ENCODE measurements at places on chromosomes 6 and 20.
A peak's percentile ranks its signal among the peaks of the same experiment; 100 is the strongest.

DNA sequence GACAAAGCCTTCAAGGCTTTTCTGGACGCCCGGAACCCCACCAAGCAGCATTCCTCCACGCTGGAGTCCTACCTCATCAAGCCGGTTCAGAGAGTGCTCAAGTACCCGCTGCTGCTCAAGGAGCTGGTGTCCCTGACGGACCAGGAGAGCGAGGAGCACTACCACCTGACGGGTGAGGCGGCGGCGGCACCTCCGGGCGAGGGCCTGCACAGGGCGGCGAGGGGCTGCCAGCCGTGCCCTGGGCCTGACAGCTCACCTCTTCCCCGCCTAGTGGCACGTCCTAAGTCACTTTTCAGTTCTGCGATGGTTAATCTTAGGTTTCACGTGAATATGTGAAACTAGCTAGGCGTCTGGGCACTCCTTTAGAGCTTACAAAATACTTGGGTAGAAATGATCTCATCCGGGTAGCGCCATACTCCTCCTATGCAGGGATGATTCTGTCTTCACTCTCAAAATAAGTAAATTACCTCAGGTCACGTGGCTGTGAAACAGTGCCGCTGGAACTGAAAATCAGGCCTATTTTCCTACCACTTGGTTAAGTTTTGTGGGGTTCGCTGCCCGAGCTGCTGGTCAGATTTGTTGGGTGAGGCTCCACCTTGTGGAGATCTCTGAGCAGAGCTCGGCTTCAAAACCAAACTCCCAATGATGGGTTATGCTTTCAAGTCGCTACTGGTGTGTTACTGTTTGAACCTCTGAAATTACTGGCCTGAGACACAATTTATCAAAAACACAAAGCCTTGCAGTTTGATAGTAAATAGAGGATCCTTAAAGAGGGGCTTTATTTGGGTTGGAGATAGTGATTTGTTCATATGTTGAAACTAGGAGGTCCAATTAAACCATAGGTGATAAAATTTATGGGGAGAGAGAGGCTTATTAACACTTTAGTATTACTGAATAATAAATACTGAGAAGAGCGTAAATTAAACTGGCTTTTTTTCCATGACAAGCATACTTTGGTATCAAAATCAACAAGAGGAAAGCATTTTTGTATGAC, 15.5 kb upstream of the CLDN20 start:
- H3K4me3 ChIP-seq: no peak overlapping the region
- H3K36me3 ChIP-seq: no peaks in the 10 kb centered on the region
- H3K27me3 ChIP-seq: no peaks in the 10 kb centered on the region
- H3K27ac ChIP-seq: no peak overlapping the region

DNA sequence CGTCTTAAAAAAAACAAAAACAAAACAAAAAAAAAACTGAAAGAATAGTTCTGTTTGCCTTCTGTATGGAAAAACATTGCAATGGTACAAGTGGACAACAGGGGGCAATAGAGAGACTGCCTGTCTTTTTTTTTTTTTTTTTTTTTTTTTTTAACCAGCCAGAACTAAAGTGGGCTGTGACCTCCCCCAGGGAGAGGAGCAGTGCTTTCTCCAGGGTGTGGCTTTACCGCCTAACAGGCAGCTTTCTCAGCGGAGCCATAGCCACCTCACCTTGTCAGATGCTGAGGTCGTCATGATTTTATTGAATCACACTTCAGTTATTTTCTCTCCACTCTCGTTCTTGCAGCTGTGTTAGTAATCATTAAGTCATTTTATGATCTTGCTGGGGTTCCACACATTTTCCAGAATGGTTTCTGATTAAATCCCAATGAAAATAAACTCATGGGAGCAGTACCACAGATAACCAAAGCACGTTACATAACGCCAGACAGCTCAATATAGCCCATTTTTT, 78.4 kb downstream of the GMPR start:
- no peaks in the 10 kb centered on the region for H3K36me3 ChIP-seq
- DNase-seq: no peak
- H3K4me3 ChIP-seq: no peak overlapping the region
- H3K27me3 ChIP-seq: no peaks in the 10 kb centered on the region
- peaks cover 7% of the 10 kb centered on the region for H3K4me1 ChIP-seq
- H3K27ac ChIP-seq: no peak overlapping the region

DNA sequence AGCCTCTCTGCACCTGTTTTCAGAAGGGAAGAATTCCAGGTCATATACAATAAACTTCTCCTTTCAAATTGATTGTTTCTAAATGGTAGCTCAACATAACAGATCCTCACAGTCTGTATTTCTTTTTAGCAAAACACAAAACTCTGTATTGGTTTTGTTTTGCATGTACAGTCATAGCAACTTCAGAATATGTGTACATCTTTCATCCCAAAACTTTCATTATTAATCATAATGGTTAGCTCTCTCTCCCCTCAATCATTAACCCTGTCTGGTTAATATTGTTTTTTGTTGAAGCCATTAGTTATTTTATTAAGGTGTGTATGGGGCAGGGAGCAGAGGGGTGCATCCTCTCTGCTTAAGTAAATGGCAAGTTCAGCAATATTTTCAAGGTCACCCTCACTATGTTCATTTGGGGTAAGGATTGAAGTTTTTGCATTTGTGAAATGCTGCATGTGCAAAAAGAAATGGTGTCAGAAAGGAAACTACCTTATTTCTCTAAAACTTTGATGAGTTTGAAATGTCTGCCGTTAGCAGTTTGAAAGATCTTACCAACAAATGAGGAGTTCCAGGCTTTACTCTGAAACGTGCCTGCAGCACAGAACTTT, 136.8 kb upstream of the BTBD3 start:
- no peak overlapping the region for H3K4me3 ChIP-seq
- H3K4me1 ChIP-seq: no peaks in the 10 kb centered on the region
- H3K36me3 ChIP-seq: no peaks in the 10 kb centered on the region
- H3K27me3 ChIP-seq: no peaks in the 10 kb centered on the region
- DNase-seq: no peak

DNA sequence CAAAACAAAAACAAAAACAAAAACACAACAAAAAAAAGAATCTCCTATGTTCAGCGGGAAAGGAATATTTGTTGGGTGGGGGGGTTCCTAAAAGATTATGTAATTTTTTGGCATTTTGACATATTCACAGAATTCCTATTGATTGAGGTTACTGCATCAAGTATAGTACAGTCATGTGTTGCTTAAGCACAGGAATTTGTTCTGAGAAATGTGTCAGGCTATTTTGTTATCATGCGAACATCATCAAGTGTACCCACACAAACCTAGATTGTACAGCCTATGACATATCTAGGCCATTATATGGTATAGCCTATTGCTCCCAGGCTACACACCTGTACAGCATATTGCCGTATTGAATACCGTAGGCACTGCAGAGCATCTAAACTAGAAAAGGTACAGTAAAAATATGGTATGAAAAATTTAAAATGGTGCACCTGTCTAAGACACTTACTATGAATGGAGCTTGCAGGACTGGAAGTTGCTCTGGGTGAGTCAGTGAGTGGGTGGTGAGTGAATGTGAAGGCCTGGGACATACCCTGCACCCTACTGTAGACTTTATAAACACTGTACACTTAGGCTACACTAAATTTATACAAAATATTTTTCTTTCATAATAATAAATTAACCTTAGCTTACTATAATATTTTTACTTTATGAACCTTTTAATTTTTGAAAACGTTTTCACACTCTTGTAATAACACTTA, 110.6 kb downstream of the CDKAL1 start:
- no peak for DNase-seq
- peaks cover 4% of the 10 kb centered on the region for H3K4me1 ChIP-seq
- H3K27ac ChIP-seq: no peak overlapping the region
- H3K36me3 ChIP-seq: no peaks in the 10 kb centered on the region
- no peak overlapping the region for H3K4me3 ChIP-seq
- H3K27me3 ChIP-seq: no peaks in the 10 kb centered on the region

- no peak overlapping the region for H3K27ac ChIP-seq
- H3K36me3 ChIP-seq: no peaks in the 10 kb centered on the region
- no peaks in the 10 kb centered on the region for H3K4me1 ChIP-seq
- H3K4me3 ChIP-seq: no peak overlapping the region
- H3K27me3 ChIP-seq: no peaks in the 10 kb centered on the region
These were observed 17.2 kb upstream of the NOX3 start for GRCh38 chr6:155472886-155473285.

GRCh38 chr20:34558320-34559218, at the start of gene MAP1LC3A:
Gene MAP1LC3A, plus strand, starts transcription at chr20:34558718. Its CDS starts 151 bp downstream, at chr20:34558869.
- H3K36me3 ChIP-seq: no peaks in the 10 kb centered on the region
- DNase-seq: peak; percentile 92
- H3K4me3 ChIP-seq: peak within 1 kb of the TSS; percentile 53
- peak within 1 kb of the TSS; percentile 93 for H3K27ac ChIP-seq
- no peaks in the 10 kb centered on the region for H3K27me3 ChIP-seq
- H3K4me1 ChIP-seq: peaks cover 19% of the 10 kb centered on the region
